ENCODE measurements at places on chromosomes 1 and 21.

DNA sequence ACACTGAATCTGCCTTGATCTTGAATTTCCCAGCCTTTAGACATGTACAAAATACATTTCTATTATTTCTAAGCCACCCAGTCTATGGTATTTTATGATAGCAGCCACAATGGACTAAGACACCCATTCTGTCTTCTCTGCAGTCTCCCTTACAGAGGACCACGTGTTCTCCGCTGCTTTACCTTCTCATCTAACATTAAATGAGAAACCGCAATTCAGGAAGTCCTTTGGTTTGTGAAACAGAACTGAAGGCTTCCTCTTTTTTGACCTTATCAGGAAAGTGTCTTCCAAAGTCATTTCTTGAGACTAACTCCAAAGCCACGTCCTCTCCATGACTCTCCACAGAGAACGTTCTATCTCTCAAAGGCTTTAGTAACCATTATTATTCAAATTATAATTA lies 560.1 kb downstream of the OMA1 start:
- no peak for DNase-seq

DNA sequence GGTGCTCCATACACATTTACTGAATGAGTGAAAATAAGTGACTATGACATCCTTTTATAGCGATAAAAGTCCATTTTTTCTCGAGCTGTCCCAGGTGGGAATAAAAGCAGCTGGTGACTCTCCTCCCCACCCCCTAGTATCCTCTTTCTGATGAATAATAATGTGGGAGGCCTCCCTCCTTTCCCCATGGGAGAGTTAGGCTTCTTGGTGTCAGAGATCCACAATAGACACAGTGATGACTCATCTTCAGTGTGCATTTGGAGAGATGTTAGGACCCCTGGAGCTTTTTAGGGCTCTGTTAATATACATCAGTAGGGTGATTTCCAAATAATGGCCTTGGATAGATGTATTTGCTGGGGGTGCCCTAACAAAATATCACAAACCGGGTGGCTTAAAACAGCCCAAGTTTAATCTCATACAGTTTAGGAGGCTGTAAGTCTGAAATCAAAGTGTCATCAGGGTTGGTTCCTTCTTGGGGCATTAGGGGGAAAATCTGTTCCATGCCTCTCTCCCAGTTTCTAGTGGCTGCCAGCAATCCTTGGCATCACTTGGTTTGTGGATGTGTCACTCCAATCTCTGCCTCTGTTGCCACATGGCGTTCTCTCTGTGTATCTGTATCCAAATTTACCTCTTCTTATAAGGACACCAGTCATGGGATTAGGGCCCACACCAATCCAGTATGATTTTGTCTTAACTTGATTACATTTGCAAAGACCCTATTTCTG lies 4.4 kb upstream of the PHC2 start:
- no peak for DNase-seq

DNA sequence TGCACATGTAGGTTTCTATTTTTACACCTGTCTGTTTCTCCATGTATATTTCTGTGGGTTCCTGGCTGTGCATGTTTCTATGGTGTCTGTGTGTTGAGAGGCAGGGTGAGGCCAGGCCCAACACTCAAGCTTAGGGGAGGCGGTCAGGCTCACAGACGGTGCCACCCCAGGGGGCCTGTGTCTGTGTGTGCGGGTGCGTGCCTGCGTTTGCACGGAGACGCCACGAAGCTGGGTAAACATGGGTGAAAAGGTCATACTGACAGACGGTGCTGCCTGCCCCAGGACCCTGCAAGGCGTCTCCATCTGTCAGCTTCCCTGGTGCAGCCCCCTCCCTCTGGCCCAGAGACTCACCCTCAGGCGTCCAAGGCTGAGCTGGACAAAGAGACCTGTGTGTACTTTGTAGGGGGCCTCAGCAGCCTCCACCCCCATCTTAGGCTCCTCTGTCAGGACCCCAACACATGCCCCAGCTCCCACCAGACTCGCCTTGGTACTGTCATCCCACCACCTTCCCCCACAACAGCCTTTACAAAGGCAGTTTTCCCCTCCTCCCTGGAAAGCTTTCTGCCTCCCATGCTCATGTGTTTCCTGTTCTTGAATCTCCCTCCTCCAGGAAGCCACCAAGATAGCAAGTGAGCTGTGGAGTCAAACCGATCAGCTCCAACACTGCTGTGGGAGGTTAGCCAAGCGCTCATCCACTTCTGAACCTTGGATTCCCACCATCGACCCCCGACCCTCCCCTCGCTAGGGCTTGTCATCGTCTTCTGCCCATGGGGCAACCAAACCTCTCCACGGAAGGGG lies 34.1 kb downstream of the PTPRF start:
- DNase-seq: no peak

- no peak for DNase-seq
These were observed 13.8 kb upstream of the RNF11 start for GRCh38 chr1:51222136-51222787.
